ENCODE measurements at places on chromosomes 6 and 20. TPM values are rescaled to one million over a fixed set of nuclear protein-coding genes. Genes with fewer than 3 reads are reported as not detected.

The ID1 gene
- 714 TPM for total RNA-seq

The CCN2 gene
- 283 TPM for total RNA-seq

The WFDC10A gene
- not detected for total RNA-seq

The VGLL2 gene
- not detected for total RNA-seq

The GNAS-AS1 gene
- total RNA-seq = 0.19 TPM

The BTNL2 gene
- not detected for total RNA-seq

The HTR1E gene
- total RNA-seq = 0.81 TPM

The ARMC2 gene
- total RNA-seq = 3.9 TPM

The INSM1 gene
- not detected for total RNA-seq

The DDR1 gene
- total RNA-seq = 27.9 TPM

The SIRPG gene
- total RNA-seq = not detected

The MDFI gene
- 1.4 TPM for total RNA-seq

The SCRT2 gene
- total RNA-seq = not detected

The CDSN gene
- not detected for total RNA-seq

The TBX18 gene
- 19.3 TPM for total RNA-seq

The LYRM4 gene
- total RNA-seq = 23.7 TPM

The AGER gene
- total RNA-seq = 1.4 TPM

The SLC25A27 gene
- total RNA-seq = 81.4 TPM

The LRRN4 gene
- total RNA-seq = not detected

The PSMG4 gene
- total RNA-seq = 27.7 TPM

The PSORS1C1 gene
- total RNA-seq = 7.8 TPM

The BPI gene
- total RNA-seq = not detected

The GGTLC1 gene
- not detected for total RNA-seq

The TMX4 gene
- 44.7 TPM for total RNA-seq

The TP53INP2 gene
- 40.1 TPM for total RNA-seq

The BFSP1 gene
- 5.0 TPM for total RNA-seq

The PHF10 gene
- total RNA-seq = 92.9 TPM

The LINC00237 gene
- total RNA-seq = not detected

The NOX3 gene
- total RNA-seq = not detected

The SIM1 gene
- total RNA-seq = not detected

The TSPO2 gene
- total RNA-seq = not detected

The TNF gene
- not detected for total RNA-seq

The RIPOR3 gene
- total RNA-seq = 24.1 TPM

All from gastroesophageal sphincter (tissue), 4 donors.